ENCODE measurements at places on chromosomes 3 and 15.

DNA sequence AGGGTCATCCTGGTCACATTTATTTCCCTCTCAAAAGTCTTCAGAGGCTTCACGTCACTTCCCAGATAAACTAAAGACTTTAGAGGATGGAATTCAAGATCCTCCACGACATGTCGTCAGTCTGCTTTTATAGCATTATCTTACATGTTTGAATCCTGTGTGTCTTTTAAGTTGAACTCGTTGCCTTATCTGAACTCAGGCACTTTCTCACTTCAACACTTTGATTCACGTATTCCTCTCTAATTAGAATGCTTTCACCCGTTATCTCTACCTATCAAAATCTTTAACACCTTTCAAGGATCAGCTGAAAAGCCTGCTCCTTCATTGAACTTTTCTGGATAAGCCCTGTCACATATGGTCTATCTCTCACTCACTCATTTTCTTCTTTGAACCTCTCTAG, 97.1 kb downstream of the MAP2K5 start:
- no peak for DNase-seq

GRCh38 chr15:83087576-83087975, 19.9 kb upstream of the TM6SF1 start:
- DNase-seq, result no peak

- no peak for DNase-seq
Observed at GRCh38 chr15:67178569-67179210, 75.8 kb downstream of the AAGAB start.

DNA sequence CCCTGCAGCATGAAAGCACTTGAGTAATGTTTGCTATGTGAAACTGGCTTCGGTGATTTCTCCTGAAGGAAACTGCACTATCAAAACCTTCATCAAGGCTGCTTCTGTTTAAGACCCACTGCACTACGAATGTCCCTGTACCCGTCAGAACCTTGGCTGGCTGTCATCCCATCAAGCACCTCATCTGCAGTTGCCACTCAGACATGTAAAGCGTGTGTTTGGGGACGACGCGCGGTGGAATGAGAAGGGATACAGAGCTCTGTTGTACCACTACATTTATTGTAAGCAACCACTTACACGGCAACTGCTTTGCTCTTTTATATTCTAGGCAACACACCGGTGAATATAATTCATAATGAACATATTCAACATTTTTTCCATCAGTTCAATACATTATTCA, 147.6 kb downstream of the TIGIT start:
- DNase-seq, result no peak

Data from NCI-H524 (cell line).